ENCODE measurements at places on chromosomes 13 and 19.
A peak's percentile ranks its signal among the peaks of the same experiment; 100 is the strongest.

GRCh38 chr13:52011632-52012511, at the start of gene ALG11:
ALG11 (plus strand) TSS chr13:52012398; CDS start chr13:52012419, 21 bp downstream.
- peak; percentile 82 for DNase-seq

DNA sequence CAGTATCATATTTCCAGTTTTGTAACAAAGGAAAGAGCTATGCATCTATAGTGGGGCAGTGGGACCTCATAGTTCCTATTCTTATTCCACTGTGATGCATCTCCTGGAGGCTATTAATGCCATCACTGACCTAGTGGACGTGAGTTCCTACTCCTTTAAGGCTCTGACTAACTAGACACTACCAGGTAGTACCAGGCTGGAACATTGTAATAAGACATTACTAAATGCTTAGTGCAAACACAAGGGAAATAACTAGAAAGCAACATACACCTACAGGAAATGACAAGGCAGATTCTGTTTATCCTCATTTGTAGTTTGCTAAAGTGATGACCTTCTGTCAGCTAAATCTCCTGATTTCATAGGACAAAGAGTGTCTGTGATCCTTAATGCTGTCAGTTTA, 192.5 kb downstream of the POSTN start:
- DNase-seq, result no peak

- no peak for DNase-seq
Observed at GRCh38 chr19:37943480-37943879, 36.5 kb downstream of the SIPA1L3 start.

DNA sequence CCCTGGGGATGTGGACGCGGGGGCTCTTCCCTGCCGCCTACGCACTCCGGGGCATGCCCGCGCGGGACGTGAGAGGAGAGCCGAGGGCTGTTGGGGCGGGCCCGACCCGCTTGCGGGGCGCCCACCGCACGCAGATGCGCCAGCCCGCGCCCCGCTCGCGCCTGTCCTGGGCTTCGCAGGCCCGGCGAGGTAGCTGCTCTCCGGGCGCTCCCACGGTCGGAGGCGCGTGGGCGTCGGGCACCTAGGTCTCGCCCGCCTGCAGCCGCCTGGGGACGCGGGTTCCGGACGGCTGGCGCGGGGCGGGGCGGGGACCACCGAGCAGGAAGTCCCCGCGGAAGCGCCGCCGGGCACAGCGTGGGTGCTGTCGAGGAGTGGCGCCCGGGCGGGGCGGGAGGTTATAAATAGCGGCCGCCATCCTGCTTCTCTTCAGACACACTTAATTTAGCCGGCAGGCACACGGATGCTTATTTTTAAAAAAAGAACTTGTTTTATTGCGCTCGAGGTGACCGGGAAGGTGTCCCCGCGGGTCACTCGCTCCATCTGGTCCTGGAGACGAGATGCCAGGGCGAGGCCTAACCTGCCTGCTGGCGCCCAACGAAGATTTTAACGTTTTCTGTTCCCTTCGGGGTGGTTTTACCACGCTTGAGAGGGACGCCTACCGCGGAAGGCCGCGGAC, 561 bp upstream of the GJA3 start:
- DNase-seq, result no peak

DNA sequence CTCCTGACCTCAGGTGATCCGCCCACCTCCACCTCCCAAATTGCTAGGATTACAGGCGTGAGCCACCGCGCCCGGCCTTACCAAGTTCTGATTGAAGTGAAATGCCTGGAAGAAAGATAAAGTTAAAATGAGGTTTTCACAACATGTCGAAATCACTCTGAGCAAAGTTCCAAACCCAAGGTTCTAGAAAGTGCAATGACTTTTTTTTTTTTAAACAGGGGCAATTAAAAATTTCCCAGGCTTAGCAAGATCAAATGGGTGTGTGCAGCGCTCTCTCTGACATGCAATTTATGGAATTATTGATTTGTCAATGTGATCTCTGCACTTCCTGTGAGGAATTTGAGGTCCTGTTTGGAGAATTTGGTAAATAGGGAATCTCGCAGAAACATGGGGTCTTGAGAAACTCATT, 12.8 kb upstream of the MAP2K2 start:
- DNase-seq, result no peak

DNA sequence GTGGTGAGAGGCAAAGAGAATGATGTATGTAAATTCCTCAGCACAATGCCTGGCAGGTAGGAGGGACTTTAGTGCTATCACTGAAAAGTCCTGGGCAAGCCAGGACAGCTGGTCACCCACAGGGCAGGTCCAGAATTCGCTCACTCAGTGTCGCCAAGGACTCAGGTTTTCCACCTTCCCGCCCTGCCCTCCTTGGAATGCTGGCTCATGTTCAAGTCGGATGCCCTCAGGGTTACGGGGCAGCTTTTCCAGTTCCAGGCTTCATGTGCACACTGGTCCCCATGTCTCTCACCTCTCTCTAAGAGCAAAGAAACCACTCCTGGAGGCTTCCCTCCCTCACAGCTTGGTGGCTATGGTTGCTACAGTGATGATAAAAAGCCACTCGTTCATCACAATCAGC, 24.8 kb upstream of the NAXD start:
- DNase-seq, result no peak

- no peak for DNase-seq
Observed at GRCh38 chr13:113972451-113973217, 1.2 kb downstream of the C13orf46 start.

DNA sequence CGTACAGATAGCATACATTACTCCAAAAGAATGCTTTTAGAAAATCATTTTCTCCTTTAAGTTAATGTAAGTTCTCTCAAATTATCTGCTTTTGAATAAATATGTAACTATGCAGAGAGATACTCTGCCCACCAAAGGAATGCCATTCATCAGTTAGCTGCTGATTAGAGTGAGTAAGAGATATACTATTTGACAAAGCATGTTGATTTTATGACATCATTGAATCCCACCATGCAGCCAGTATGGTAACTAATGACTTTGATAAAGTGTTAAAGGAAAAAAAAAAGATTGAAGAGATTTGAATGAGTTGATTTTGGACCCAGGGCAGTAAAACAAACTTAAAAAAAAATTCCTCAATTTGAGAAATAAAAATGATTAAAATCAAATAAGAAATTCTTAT, 521.5 kb downstream of the SLITRK6 start:
- DNase-seq, result no peak

- no peak for DNase-seq
Observed at GRCh38 chr13:69092615-69093322, 1014.9 kb upstream of the ATXN8OS start.

- DNase-seq, result no peak
Observed at GRCh38 chr19:32416749-32417456, 11.3 kb downstream of the DPY19L3 start.

GRCh38 chr13:25973085-25973484, 78.7 kb downstream of the SHISA2 start:
- no peak for DNase-seq

DNA sequence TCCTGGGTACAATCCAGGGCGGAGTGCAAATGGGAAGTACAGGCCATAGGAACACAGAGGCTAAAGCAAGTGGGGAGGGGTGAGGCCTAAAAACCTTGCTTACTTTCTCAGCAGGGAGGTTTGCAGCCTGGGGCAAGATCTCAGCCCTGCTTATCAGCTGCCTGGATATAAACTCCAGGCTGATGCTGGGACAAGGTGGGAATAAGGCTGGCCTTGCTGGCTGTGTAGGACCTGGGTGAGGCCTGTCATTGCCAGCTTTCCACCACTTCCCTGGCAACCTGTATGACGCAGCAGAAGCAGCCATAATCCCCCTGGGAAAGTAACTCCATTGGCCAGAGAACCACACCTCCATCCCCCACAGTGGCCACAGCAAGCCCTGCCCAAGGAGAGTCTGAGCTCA, 279.1 kb upstream of the ATXN8OS start:
- no peak for DNase-seq

DNA sequence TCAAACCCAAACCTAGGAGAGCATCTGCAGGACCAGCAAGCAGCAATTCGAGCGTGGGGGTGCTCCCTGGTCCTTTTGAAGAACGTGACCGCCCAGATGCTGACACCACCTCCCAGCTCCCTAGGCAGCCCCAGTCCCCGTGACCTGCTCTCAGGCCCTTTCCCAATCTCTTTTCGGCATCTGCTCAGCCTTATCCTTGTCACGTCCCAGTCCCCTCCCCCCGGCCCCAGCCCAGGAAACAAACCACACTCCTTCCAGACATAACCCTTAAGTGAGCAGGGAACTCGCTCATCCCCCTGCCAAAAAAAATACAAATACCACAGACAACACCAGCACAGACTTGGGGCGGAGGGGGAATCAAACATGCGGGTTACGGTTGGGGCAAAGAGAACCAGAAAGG, 3.3 kb downstream of the MLLT1 start:
- DNase-seq, result peak; percentile 68

DNA sequence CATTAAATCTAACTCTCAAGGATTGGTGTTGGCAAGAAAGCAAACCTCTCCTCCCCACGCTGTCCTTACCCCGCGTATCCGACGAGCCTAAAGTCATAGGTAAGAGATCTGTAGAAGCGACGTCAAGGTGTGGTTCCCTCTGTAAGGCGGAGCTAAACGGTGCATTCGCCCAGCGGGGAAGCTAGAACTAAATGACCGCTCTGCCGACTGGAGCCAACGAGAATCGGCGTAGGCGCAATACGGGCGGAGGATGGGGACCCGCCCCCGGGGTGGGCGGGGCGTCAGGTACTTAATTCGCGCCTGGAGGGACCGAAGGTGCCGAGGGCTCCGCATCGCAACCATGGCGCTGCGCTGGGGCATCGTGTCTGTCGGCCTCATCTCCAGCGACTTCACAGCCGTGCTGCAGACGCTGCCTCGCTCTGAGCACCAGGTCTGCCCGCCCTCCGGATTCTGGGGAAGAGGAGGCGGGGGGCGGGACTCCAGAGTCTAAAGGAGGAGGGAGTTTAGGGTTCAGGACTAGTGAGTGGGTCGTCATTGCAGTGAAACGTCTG, at the start of gene DHDH:
Gene DHDH (plus strand): TSS at position 318 of the 551 bp plus-strand sequence. CDS start 23 bp downstream, at position 341.
- DNase-seq, result no peak
